ENCODE measurements at places on chromosomes 1 and 21.
A peak's percentile ranks its signal among the peaks of the same experiment; 100 is the strongest.

GRCh38 chr1:179217943-179218507, 11.5 kb downstream of the ABL2 start:
- DNase-seq, result no peak

DNA sequence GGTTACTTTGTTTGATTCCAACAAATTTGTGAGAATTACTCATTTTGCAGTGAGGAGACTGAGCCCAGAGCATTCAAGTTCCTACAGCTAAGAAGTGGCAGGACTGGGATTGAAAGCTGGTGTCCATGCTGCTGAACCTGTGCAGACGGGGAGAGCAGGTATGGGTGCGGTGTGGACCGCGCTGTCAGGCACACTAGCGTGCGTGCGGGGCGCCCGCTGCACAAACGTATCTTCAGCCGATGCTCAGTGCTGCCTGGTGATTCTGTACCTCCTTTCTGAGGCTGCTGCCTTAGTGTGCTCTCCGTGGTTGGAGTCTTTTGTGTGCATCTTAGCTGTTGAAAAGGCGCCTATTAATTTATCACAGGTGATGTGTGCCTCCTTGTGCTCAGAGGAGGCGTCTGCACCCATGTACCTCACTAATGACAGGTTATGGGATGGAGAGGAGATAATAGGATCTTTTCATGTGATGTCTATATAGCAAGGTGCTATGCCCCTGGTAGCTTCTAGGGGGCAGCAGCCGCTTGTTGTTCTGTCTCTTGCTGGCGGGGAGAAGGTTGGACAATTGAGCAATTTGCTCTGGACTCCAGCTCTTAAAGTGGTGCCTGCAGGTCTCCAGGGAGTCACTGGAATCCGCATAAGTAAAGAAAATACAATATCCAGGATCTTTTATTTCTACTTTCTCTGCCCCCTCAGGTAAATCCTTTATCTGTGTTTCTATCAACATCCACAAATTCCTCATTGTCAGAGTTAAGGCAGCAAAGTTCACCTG, 32.5 kb downstream of the PEX14 start:
- DNase-seq, result peak; percentile 35

DNA sequence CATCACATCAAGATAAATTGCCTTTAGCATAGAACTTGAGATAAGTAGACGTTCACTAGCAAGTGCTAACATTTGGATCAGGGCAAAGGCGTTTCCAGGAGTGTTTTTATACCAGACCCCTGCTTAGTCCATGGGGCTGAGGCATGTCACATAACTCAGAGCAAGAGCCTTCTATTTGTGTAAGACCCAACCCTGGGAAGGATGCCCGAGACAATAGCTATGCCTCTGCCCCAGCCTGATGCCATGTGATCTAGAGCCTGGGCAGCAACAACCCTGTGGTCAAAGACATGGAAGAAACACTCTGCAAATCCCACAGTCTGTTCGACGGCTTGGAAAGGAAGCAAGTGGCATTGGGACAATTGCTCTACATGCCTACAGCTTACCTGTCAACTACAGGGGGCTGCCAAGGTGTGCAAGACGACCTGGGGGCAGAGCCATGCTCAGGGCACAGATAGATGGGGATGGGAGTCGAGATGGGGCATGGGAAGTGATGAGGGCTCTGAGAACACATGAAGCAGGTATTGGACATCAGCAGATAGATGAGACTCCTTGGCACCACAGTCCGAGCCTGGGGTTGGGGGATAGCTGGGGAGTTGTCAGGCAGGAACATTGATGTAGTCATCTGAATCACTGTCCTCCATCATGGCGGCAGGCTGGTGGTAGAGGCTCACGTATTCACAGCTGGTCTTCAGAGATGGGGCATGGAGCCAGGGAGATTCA, 7.3 kb downstream of the IL24 start:
- DNase-seq, result no peak

- no peak for DNase-seq
Observed at GRCh38 chr1:213994888-213995287, 7.1 kb downstream of the PROX1 start.

GRCh38 chr1:187122566-187122965, 293.8 kb downstream of the PLA2G4A start:
- no peak for DNase-seq

- no peak for DNase-seq
Observed at GRCh38 chr1:179545321-179545720, 30.4 kb downstream of the NPHS2 start.

DNA sequence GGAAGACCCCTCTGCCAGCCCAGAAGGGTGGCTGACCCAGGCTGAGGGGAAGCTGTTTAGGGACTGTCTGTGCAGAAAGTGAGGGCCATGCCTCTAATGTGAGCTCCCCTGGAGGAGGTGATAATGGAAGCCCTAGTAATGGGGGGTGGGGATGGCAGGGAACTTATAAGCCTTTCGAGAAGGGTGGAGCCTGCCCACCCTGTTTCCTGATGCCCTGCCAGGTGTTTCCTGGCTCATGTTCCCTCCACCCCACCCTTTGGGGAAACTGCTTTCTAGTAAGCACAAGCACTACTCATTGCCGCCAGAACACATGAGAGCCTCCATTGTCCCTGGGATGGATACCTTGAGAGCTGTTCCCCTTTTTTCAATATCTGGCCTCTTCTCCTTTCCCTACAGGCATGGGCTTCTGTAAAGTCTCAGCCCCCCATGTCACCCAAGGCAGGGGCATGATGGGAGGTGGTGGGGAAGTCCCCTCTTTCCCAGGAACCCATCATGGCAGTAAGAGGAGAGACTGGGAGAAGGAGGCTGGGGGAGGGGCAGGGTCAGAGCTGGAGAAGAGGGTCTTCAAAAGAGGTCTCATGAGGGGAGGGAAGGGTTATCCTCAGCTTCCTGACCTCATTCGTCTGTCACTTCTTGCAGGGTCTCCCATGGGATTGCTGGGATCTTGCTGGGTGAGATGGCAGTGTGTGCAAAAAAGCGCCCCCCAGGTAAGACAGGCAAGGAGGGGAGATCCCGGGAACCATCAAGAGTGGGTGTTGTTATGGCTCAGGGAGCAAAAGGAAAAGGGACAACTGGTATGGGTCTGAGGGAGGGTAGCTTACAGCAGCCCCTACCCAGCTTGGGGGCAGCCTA, 2.4 kb downstream of the ATP8B2 start:
- DNase-seq, result peak; percentile 29

DNA sequence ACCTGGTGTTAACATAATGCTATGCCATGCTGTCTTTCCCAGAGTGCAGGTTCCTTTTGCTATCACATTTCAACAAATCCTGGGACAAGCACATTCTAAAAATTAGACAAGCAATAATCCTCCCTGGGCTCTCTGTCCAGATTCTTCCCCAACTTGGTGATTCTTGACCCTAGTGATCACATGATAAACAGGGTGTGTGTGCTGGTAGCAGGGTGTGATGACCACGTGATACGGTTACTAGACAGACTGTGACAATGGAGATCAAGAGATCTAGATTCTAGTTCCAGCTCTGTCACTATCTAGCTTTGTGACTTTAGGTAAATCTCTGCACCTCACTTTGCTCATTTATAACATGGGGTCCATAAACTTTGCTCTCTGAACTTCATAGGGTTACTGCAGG, 61.9 kb upstream of the HSD17B7 start:
- DNase-seq, result no peak

- DNase-seq, result no peak
Observed at GRCh38 chr1:60273185-60273584, 199.6 kb upstream of the C1orf87 start.

- DNase-seq, result no peak
Observed at GRCh38 chr21:31873275-31873695, 465 bp downstream of the HUNK start.

DNA sequence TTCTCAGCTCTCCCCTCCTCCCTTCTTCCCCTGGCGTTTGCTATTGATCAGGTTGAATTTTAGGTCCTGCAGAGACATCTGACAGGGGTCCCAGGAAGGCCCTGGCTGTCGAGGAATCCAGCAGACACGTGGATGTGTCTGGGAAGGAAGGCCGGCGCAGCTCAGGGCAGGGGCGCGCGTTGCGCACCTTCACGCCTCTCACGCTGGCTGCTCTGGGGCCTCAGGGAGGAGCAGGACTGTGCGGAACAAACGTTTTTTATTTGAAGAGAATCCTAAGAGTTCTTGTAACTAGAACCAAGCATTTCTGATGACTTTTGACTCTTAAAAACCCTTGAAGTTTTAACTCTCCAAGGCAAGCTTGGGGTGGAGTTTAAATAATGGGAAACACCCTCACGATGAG, 54.2 kb downstream of the SLC37A1 start:
- no peak for DNase-seq

DNA sequence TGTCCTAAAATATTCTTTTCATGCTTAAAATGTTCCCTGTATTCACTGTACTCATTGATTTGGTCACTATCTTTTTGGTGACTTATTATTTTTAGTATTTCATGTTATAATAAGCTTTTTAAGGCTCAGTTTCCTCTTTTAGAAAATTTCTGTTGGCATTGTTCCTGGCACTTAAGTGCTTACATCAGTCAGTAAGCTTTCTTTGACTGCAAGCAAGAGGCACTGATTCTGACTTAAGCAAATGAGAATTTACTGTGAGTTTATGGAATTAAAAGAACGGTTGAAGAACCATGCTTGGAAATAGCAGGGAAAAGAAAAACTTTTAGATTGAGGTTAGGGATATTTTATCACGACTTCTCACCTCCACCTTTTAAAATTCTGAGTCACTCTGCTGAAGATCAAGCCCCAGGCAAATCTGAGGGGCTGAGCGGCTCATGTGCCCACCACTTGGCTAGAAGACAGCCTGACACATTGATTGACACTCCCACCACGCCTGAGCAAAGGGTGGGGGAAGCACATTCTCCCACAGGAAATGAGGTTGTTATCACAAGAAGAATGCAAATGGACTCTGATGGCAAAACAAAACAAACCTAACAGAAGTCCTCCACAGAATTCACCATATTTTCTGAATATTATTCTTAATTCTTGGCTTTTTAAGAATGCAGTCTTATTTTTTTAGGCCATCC, 102.8 kb downstream of the KCTD3 start:
- no peak for DNase-seq

GRCh38 chr1:93440706-93441105, 7.2 kb upstream of the FNBP1L start:
- DNase-seq, result no peak

DNA sequence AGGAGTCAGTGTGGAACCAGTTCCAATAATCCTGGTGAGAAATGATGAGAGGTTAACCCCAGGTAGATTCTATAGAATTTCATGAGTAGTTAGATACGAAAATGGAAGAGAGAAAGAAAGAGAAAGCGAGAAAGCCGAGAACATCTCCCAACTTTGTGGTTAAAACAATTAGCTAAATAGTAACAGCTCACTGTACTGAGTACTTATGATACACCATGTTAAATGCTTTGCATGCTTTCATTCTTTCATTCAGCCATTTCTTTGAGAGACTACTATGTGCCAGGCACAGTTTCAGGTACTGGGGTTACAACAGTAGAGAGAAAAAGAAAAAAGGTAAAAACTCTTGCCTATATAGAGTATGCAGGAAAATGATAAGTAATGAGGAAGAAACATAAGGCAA, 109.7 kb upstream of the SYT6 start:
- no peak for DNase-seq

DNA sequence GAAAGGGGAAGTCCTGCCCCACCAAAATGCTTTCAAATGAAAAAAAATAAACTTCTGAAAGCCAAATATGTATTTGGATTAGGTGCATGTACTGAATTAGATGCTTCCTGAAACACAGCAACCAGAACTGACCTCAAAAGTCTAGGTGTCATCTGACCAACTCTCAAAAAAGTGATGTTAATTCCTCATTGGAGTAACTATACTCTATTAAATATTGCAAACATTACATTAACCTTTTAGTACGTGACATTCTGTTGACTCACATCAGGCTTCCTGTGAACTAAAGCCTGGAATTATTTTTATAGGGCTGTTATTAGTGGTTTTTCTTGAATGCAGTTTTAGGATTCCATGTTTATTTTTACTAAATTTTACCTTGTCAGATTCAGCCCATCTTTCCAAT, 73.5 kb downstream of the ASTN1 start:
- no peak for DNase-seq

DNA sequence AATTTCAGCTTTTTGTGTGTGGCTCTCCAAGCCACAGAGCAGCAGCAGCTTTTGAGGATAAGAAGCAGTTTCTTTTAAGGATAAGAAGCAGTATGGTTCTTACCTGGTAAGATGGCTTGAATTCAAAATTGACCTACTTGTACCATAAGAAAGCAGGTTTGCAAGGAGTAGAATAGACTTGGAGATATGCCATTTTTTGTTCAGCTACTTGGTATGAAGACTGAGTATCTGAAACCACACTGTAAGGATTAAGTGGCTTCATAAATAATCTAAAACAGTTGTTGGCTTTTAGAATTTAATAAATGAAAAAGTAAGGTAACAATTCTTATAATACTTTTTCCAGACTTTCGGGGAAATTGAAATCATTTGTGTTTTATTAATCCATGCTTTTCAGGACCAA, 74.2 kb downstream of the ATF6 start:
- DNase-seq, result no peak

DNA sequence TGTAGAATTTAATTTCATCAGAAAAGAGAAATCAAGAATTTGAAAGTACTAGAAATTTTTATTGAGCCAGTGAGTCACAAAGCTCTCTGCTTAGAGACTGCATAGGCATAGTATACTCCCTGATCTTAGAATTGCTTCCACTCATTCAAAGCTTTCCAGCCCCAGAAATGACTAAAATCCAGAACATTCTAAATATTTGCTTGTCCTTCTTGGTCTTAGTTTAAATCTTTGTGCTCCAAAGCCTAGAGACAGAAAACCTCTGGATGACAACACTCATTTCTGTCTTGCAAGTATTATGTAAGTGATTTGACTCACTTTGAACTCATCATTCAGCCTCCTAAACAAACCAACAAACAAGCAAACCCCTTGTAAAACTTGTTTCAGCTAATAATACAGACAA, 74.2 kb downstream of the PTPRC start:
- no peak for DNase-seq
